ENCODE measurements at places on chromosomes 4 and X.

- no peak for DNase-seq
Observed at GRCh38 chrX:52979993-52980392, 21.7 kb upstream of the FAM156A start.

- no peak for DNase-seq
Observed at GRCh38 chr4:52788806-52789205, 37.6 kb upstream of the ERVMER34-1 start.

DNA sequence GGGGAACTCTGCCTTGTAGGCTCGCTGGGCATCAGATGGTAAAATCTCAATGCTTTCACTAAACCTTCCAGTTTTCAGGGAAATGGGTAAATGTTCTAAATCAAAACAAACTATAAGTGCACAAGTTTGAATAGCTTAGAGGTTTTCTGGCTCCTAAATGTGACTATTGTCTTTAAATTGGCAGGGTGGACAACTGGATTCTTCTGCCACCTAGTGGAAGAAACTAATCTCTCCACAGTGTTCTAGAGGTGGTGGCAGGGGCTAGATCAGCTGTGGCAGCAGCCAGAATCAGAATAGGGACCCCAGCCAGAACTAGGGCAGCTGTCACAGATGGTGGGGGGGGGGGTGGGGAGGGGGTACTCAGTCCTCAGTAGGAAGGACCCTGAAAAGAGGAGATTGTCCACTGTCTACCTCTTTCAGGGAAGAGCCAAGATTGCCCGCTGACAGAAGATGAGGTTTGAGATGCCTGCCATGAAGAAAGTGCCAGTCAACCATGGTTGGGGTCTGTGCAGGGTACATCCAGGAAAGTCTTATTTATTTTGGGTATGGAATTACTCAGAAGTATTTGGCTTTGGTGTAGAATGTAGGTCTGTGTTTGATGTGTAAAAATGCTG lies 201.4 kb downstream of the CCNG2 start:
- DNase-seq: no peak

- no peak for DNase-seq
Observed at GRCh38 chr4:131603705-131604104, 1545.4 kb upstream of the PCDH10 start.

GRCh38 chr4:37524267-37524666 lies 161.9 kb downstream of the RELL1 start:
- DNase-seq: no peak

- peak; percentile 58 for DNase-seq
Observed at GRCh38 chr4:16082426-16083240, 1.2 kb downstream of the PROM1 start.

DNA sequence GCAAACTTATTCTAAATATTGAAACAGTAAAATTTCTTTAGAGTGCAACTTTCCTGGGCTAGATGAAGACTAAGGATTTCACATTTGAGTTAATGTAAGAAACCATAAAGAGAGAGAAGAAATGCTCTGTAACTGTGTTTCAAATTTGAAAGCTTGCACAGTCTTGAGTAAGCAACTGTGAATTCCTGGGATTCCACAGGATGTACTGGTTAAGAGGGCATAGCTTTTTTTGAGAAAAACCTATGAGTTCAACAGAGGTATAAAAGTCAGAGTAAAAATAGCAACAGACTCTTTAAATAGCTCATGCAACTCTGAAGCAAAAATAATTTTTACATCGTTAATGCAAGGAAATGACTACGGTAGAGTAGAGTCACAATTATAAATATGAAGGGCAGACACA lies 25.5 kb downstream of the ZNF330 start:
- no peak for DNase-seq

DNA sequence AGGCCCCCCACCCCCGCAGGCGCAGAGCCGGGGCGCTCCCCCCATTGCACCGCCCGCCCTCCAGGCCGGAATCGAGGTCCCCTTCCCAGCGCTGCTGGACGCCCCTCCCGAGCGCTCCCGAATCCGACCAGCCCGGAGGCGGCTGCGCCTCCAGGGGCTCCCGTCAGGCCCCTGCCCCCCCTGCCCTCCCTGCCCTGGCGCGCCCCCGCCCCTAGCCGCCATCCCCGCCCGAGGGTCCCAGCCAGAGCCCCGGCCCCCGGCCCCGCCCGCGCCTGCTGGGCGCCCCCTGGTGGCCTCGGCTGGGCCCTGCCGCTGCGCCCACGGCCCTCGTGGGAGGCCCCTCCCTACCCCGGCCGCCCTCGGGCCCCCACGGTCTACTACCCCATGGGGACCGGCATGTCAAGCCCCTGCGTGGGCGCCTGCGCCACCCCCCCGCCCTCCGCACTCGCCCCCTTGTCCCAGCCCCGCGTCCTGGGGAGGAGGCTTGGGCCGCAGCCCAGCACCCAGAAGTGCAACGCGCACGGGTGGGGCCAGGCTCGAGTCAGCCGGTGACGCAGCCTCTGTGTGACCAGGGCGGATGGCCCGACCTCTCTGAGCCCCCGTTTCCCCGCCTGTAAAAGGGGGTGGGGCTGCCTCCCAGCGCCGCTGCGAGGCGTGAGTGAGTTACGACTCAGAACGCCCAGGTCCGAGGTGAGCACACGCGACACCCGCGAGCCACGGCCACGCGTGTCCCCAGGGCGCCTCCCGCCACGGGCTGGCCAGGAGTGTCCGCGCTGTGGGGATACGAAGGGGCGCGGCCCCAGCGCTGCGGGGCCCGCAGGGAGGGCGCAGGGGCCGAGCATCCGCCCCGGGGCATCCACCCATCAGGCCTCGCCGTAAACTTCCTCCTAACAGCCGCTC lies 104.9 kb downstream of the FAM53A start:
- DNase-seq: no peak

- DNase-seq: no peak
Observed at GRCh38 chr4:40553995-40554394, 75.7 kb downstream of the RBM47 start.

- DNase-seq: no peak
Observed at GRCh38 chrX:51568586-51568985, 50.1 kb downstream of the CENPVL3 start.

DNA sequence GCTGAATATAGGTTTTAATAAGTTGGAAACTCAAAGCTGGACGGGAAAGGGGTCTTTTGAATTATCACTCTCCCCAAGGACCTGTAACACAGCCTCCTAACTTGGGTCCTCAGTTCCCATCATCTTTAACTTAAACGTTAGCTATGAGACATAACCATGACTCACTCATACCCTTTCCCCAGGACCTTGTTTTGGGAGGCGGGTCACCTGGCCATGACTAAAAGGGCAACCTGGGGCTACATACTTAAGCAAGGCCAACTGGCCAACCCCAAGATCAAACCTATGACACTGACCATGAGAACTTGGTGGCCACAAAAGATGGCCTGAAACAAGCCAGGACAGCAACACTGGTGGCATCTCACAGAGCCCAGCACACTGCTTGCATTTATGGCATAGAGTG lies 89.0 kb downstream of the SH3KBP1 start:
- no peak for DNase-seq

- DNase-seq: no peak
Observed at GRCh38 chr4:88697141-88697540, 488 bp downstream of the NAP1L5 start.

GRCh38 chr4:75235359-75235951 lies 278.7 kb downstream of the RCHY1 start:
- DNase-seq: no peak

DNA sequence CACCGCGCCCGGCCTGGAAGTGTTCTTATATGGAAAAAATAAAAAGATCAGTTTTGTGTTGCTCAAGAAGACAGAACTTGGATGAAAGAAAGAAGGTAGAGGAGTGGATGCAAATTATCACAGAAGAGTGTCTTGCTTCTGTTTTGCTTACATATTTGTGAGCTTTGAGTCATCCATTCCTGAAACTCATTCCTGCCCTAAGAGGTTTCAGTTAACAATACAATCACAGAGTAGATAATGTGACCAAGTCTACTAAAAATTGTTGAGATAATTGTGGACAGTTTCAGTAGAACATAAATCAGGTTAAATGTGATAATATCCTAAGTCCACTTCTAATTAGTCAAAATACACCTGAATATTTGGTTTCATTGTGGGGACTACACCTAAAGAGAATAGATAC lies 26.4 kb upstream of the LRCH2 start:
- no peak for DNase-seq

DNA sequence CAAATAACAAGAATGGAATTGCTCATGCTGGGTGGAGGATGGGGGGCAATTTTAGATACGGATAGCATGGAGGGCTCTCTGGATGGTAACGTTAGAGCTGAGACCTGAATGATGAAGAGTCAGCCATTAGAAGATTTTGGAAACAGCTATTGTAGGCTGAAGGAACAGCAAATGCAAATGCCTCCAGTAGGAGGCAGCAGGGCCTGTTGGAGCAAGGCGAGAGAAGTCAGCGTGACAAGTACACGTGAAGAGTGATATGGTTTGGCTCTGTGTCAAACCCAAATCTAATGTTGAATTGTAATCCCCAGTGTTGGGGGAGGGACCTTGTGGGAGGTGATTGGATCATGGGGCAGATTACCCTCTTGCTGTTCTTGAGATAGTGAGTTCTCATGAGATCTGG lies 59.3 kb upstream of the SOD3 start:
- no peak for DNase-seq

GRCh38 chr4:84325625-84326024 lies 173.5 kb downstream of the NKX6-1 start:
- DNase-seq: no peak

DNA sequence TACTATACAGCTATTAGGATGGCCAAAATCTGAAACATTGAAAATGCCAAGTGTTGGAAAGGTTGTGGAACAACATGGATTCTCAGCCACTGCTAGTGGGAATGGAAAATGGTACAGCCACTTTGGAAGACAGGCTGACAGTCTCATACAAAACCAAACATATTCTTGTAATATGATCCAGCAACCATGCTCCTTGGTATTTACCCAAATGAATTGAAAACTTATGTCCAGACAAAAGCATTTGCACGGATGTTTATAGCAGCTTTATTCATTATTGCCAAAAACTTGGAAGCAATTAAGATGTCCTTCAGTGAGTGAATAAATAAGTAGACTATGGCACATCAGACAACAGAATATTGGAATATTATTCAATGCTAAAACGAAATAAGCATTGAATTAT lies 105.8 kb upstream of the DCLK2 start:
- no peak for DNase-seq

- DNase-seq: no peak
Observed at GRCh38 chr4:16676230-16676770, 222.1 kb downstream of the LDB2 start.

GRCh38 chr4:125849869-125850268 lies 535.1 kb downstream of the FAT4 start:
- no peak for DNase-seq

DNA sequence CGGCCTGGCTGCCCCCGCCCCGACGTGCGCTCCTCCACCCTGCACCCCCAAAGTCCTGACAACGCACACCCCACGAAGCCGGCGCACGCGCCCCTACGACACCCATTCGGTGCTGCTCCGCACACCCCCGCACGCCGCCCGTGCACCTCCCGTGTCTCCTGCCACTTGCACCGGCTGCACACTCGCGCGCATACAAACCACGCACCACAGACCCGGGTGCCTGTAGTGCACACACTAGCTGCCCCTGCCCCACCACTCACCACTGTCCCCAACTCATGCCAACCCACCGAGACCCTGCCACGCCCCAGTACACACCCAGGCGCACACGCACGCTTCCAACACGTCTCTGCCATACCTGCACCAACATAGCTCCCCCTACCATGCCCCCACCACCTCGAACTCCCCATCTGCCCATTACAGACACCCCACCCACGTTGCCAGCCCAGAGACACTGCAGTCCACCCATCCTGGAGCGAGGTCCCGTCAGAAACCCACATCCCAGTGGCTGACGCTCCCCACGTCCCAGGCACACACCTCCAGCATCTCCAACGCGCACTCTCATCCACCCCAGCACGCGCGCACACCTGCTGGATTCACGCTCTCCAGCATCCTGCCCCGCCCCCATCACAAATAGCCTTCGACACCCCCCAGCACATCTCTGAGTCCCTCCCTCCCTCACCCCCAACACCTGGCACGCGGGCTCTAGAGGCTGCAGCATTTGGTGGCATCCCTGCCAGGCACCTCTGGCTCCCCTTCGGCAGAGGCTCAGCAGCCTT lies 4.2 kb upstream of the DUSP9 start:
- DNase-seq: no peak

DNA sequence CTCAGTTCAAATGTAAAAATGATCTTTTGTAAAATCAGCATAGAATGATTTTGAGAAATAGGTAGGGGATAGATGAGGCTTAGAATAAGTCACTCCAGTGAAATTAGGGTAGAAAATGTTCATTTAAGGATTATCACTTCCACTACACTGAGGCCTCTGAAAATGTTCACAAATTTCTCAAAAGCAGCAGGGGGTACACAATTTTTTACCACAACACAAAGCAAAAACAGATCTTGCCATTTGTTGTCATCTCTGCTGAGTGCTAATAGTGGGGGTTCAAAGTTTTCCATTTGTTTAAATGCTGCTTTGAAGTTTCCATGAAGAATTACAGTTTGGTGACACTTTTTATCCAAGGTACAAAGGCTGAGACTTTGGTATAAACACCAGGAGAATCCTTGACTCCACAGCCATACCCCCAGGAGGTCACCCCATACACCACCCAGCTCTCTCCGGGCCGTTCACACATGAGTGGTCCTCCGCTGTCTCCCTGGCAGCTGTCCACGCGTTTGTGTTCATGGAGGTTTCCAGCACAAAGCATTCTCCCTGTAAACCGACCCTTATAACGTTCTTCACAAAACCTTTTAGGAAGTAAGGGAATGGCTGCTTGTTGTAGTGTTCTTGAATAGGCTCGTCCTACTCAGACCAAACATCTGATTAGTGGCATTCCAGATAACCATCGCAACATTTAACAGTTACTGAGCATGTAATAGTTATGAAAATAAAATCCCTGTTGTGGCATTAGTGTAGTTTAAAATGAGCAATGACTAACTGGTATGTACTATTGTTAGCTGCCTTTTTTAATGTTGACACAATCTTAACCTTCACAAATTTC lies 71.0 kb downstream of the PRSS12 start:
- no peak for DNase-seq

DNA sequence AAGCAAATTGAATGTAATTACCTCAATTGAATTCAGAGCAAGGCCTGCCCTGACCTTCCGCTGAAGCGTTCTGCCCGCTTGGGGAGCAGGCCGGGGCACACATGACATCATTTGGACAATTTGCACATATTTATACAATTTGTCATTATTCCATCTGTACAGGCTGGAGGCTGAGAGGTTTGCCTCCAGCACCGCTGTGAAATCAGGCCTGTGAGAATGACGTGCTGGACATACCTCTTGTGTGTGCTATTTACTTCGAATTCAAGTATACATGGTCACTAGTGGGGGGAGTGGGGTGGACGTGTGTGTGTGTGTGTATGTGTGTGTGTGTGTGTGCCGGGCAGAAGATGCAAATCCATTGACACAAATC lies 285.6 kb downstream of the SHOX start:
- no peak for DNase-seq

GRCh38 chr4:54662901-54663585 lies 5.3 kb downstream of the KIT start:
- DNase-seq: no peak

GRCh38 chrX:79367907-79368306 lies 773 bp upstream of the ITM2A start:
- no peak for DNase-seq

GRCh38 chr4:126740687-126741086 lies 892.1 kb upstream of the INTU start:
- no peak for DNase-seq
